Lower lobe of right lung (tissue), 2 donors: ENCODE measurements at places on chromosomes 7 and 10. TPM values are rescaled to one million over a fixed set of nuclear protein-coding genes. Genes with fewer than 3 reads are reported as not detected.

- DNase-seq: no peak
- H3K27ac ChIP-seq: no peak overlapping the region
- H3K27me3 ChIP-seq: no peaks in the 10 kb centered on the region
- peaks cover 46% of the 10 kb centered on the region for H3K36me3 ChIP-seq
- no peak overlapping the region for H3K4me3 ChIP-seq
Measured at GRCh38 chr10:99395750-99396445, 34.5 kb downstream of the GOT1 start.

DNA sequence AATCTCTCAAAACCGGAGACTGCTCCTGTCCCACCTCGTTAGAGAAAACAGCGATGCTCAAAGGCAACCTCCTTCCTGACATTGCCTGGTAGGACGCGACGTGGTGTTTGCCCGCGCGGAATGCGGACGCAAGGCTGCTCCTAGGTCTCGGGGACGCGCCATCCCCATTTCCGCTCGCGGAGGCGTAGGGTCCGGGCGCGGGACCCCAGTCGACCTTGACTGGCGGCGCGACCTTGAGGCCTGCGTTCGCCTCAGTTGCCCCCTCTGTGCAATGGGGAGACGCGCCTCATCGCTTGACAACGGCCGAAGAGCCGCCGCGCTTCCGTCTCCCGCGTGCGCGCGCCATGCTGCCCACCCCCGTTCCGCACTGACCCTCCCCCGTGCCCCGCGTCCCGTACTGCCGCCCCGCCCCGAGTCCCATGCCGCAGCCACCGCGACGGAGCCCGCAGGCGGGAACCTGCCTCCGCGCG, 412 bp upstream of the PPIA start:
- peaks cover 35% of the 10 kb centered on the region for H3K4me1 ChIP-seq
- no peaks in the 10 kb centered on the region for H3K27me3 ChIP-seq
- H3K4me3 ChIP-seq: peak overlapping the region; percentile 87
- peak overlapping the region; percentile 99 for H3K27ac ChIP-seq
- peaks cover 27% of the 10 kb centered on the region for H3K36me3 ChIP-seq
- no peak for DNase-seq

- no peak for DNase-seq
- H3K4me3 ChIP-seq: no peak overlapping the region
- H3K27ac ChIP-seq: no peak overlapping the region
- H3K27me3 ChIP-seq: no peaks in the 10 kb centered on the region
Measured at GRCh38 chr7:101947899-101948298, 130.5 kb downstream of the CUX1 start.

DNA sequence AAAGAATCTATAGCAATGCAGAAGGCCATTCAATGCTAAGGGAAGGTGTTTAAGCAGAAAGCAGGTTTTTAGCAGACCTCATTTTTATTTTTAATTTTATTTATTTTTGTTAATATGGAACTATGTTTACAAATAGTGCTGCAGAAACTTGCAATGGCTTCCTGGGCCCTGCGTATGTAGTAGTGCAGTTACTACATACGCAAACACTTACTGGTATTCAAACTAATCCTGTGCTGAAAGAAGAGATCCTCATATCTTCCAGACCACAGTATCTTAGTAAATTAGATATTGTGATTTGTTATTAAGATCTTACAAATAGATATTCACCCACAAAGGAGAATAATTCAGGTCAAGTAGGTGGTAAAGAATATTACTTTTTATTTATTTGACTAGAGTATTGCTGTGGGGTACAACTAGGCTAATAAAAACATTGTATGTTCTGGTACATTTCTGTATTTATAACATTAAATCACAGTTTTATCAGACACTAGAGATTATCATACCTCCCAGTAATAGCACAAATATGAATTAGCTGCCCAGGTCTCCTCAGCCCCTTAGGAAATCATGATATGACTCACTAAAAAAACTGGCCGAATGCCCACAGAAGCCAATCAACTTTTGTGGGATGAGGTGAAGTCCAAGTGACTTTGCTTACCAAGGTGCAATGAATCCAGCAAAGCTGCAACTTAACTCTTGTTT, 57.6 kb downstream of the RNLS start:
- no peak overlapping the region for H3K4me3 ChIP-seq
- no peaks in the 10 kb centered on the region for H3K27me3 ChIP-seq
- H3K27ac ChIP-seq: no peak overlapping the region
- no peaks in the 10 kb centered on the region for H3K36me3 ChIP-seq

LRRD1 gene
- not detected for total RNA-seq

RNF32 gene
- 3.0 TPM for total RNA-seq

- H3K4me1 ChIP-seq: no peaks in the 10 kb centered on the region
- H3K27ac ChIP-seq: no peak overlapping the region
- H3K4me3 ChIP-seq: no peak overlapping the region
- no peaks in the 10 kb centered on the region for H3K36me3 ChIP-seq
- H3K27me3 ChIP-seq: no peaks in the 10 kb centered on the region
Measured at GRCh38 chr10:59037018-59037389, 139.4 kb upstream of the PHYHIPL start.

DNA sequence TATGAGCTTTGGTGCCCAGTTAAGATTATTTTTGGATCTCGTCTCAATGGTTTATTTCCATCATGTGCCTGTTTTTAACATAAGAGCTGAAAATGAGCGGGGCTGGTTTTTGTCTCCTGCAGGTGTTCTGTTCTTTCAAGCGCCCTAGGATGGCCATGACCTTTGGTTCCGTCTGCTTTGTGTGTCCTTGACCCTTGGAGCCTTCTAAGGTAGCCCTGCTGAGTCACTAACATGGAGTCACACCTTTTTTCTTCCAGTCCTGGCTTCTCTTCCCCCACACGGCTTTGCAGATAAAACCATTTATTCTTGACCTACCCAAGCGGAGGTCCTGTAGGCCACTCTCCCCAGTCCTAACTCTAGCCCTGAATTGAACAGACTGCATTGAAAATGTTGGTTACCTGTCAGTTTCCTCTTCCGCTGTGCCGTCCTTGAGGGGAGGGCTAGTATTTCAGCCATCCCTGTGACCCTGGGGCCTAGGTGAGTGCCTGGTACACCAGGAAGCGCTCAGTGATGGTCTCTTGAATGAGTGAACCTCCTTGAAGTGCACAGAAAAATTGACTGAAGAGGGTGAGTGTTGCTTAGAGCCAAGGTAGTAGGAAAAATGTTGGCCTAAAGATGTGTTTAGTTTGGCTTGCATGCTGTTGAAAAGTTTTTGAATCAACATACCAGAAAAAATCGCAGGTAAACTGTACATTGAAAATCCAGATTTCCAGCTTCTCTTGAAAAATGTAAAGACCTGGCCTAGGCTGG, 48.0 kb downstream of the CAMK1D start:
- no peak overlapping the region for H3K4me3 ChIP-seq
- no peaks in the 10 kb centered on the region for H3K27me3 ChIP-seq
- H3K36me3 ChIP-seq: no peaks in the 10 kb centered on the region

- peak overlapping the region; percentile 71 for H3K27ac ChIP-seq
- H3K4me1 ChIP-seq: no peaks in the 10 kb centered on the region
- no peak for DNase-seq
- no peaks in the 10 kb centered on the region for H3K27me3 ChIP-seq
- H3K36me3 ChIP-seq: peaks cover 22% of the 10 kb centered on the region
Measured at GRCh38 chr7:102439963-102440795, 6.8 kb downstream of the ORAI2 start.

FAM221A gene
- total RNA-seq: 10.3 TPM

- no peak for DNase-seq
- no peak overlapping the region for H3K27ac ChIP-seq
- no peak overlapping the region for H3K4me3 ChIP-seq
- H3K36me3 ChIP-seq: no peaks in the 10 kb centered on the region
Measured at GRCh38 chr10:27893358-27893954, 105.4 kb downstream of the ODAD2 start.

GRCh38 chr10:125156196-125156595, 4.2 kb downstream of the CTBP2 start:
- no peak for DNase-seq
- H3K36me3 ChIP-seq: no peaks in the 10 kb centered on the region

GRCh38 chr7:33790746-33791145, 114.6 kb upstream of the BMPER start:
- H3K4me3 ChIP-seq: no peak overlapping the region
- DNase-seq: no peak
- H3K27ac ChIP-seq: no peak overlapping the region
- H3K4me1 ChIP-seq: no peaks in the 10 kb centered on the region

- H3K36me3 ChIP-seq: peaks cover 70% of the 10 kb centered on the region
- no peak overlapping the region for H3K4me3 ChIP-seq
- no peak for DNase-seq
- H3K4me1 ChIP-seq: no peaks in the 10 kb centered on the region
- no peak overlapping the region for H3K27ac ChIP-seq
Measured at GRCh38 chr7:96179341-96179740, 142.6 kb downstream of the SLC25A13 start.

- no peaks in the 10 kb centered on the region for H3K36me3 ChIP-seq
- no peak for DNase-seq
- no peak overlapping the region for H3K4me3 ChIP-seq
- H3K27ac ChIP-seq: no peak overlapping the region
- peaks cover 7% of the 10 kb centered on the region for H3K4me1 ChIP-seq
- no peaks in the 10 kb centered on the region for H3K27me3 ChIP-seq
Measured at GRCh38 chr7:16084370-16084769, 337.0 kb downstream of the CRPPA start.

DNA sequence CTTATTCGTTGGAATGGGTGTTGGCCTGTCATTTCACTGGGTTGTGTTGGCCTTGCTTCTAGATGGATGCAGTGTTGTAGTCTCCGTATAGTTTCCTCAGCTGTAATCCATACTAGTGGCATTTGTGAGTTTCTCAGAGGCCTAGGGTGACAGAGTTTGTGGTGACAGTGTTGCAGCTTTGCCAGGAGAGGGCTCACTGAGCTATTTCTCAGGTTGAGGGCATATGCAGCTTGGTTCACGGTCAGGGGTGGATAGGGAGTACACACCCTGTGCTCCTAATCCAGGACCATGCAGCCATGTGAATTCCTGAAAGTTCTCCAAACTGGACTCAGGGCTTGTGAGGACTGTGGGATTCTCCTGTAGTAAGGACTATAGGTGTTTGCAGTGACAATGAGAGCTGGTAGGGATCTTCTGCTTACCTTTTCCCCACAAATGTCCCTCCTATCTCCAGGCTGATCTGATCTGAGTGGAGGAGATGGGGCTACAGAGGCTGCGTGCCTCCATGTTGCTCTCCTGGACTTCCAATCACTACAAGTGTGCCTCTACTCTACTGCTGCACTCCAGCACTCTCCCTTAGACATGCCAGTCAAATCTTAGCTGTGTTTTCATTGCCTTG, 229.0 kb downstream of the STK31 start:
- H3K36me3 ChIP-seq: no peaks in the 10 kb centered on the region
- H3K4me3 ChIP-seq: no peak overlapping the region
- no peaks in the 10 kb centered on the region for H3K27me3 ChIP-seq
- no peak overlapping the region for H3K27ac ChIP-seq
- H3K4me1 ChIP-seq: no peaks in the 10 kb centered on the region

DNA sequence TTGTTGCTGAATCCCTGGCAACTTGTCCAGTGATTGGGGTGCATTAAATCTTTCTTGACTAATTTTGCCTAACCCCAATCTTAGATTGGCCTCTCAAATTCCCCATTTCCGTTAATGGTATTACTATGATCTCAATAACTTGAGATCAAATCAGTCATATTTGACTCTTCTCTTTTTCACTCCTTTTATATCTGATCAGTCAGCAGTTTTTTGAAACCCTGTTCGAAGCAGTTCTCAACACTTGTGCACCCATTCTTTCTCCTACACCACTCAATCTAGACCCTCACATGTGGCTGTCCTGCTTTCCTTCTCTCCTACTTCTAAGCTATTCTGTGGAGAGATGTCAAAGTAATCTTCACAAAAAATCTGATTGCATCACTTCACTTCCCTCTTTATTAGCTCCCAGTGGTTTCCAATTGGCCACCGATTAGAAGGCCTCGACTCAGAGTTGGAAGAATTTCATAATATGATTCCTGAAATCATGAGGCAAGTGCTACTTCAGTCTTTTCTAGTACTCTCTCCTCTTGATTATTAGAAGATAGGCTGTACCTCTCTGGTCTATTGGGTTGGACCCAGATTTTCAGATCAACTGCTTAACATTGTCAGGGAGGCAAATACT, 128.9 kb downstream of the ZNF365 start:
- no peaks in the 10 kb centered on the region for H3K36me3 ChIP-seq
- no peak overlapping the region for H3K27ac ChIP-seq
- no peak for DNase-seq
- peaks cover 21% of the 10 kb centered on the region for H3K4me1 ChIP-seq
- no peaks in the 10 kb centered on the region for H3K27me3 ChIP-seq
- H3K4me3 ChIP-seq: no peak overlapping the region

ODAD2 gene
- 4.5 TPM for total RNA-seq
